ENCODE measurements at places on chromosomes 7 and 10.

GRCh38 chr7:131959106-131959812 is 402.8 kb upstream of the PODXL start:
- no peak overlapping the region for H3K4me3 ChIP-seq
- DNase-seq: no peak
- no peak overlapping the region for H3K27ac ChIP-seq
- no peaks in the 10 kb centered on the region for H3K36me3 ChIP-seq
- no peaks in the 10 kb centered on the region for H3K27me3 ChIP-seq
- H3K4me1 ChIP-seq: no peaks in the 10 kb centered on the region

- no peaks in the 10 kb centered on the region for H3K27me3 ChIP-seq
- no peak overlapping the region for H3K4me3 ChIP-seq
- H3K27ac ChIP-seq: no peak overlapping the region
- DNase-seq: no peak
- H3K4me1 ChIP-seq: no peaks in the 10 kb centered on the region
Measured at GRCh38 chr10:123645016-123645415, 21.1 kb upstream of the GPR26 start.

- no peak overlapping the region for H3K27ac ChIP-seq
- H3K36me3 ChIP-seq: no peaks in the 10 kb centered on the region
- H3K27me3 ChIP-seq: no peaks in the 10 kb centered on the region
- no peak overlapping the region for H3K4me3 ChIP-seq
Measured at GRCh38 chr7:154287356-154287755, 235.2 kb downstream of the DPP6 start.

DNA sequence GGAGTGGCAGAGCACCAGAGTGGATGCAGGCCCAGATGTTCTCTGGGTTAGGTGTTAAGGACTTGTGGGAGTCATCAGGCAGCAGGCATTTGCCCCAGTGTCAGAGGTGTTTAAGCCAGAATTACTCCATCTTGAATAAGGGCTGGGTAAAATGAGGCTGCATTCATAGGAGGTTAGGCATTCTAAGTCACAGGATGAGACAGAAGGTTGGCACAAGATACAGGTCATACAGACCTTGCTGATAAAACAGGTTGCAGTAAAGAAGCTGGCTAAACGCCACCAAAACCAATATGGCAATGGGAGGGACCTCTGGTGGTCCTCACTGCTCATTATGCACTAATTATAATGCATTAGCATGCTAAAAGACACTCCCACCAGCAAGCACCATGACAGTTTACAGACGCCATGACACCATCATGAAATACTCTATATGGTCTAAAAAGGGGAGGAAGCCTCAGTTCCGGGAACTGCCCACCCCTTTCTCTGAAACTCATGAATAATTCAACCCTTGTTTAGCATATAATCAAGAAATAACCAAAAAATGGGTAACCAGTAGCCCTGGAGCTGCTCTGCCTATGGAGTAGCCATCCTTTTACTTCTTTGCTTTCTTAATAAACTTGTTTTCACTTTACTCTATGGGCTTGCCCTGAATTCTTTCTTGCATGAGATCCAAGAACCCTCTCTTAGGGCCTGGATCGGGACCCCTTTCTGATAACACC is 882 bp upstream of the LRRC61 start:
- peaks cover 20% of the 10 kb centered on the region for H3K36me3 ChIP-seq
- DNase-seq: peak; percentile 39
- H3K4me1 ChIP-seq: peaks cover 5% of the 10 kb centered on the region
- H3K27me3 ChIP-seq: no peaks in the 10 kb centered on the region
- peak overlapping the region; percentile 85 for H3K27ac ChIP-seq

DNA sequence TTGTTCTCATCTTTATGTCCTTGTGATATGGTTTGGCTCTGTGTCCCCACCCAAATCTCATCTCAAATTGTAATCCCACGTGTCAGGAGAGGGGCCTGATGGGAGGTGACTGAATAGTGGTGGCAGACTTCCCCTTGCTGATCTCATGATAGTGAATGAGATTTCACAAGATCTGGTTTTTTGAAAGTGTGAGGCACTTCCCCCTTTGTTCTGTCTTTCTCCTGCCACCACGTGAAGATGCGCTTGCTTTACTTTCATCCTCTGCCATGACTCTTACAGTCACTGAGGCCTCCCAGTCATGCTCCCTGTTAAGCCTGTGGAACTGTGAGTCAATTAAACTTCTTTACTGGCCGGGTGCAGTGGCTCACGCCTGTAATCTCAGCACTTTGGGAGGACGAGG is 161.0 kb downstream of the HERPUD2 start:
- H3K36me3 ChIP-seq: no peaks in the 10 kb centered on the region
- H3K4me1 ChIP-seq: no peaks in the 10 kb centered on the region
- H3K27ac ChIP-seq: no peak overlapping the region
- no peak overlapping the region for H3K4me3 ChIP-seq
- H3K27me3 ChIP-seq: no peaks in the 10 kb centered on the region

- H3K4me1 ChIP-seq: peaks cover 16% of the 10 kb centered on the region
- DNase-seq: peak; percentile 83
- no peaks in the 10 kb centered on the region for H3K27me3 ChIP-seq
- H3K27ac ChIP-seq: peak within 1 kb of the TSS; percentile 72
Measured at GRCh38 chr7:149460493-149461277, at the start of gene ZNF777. ZNF777 (minus strand) TSS chr7:149461062; CDS start chr7:149456022, 5,040 bp downstream.
